ENCODE measurements at places on chromosomes 11 and 22. TPM values are rescaled to one million over a fixed set of nuclear protein-coding genes. Genes with fewer than 3 reads are reported as not detected.

TBX10 gene
- 0.12 TPM for polyA plus RNA-seq

MAJIN gene
- 0.31 TPM for polyA plus RNA-seq

ST14 gene
- polyA plus RNA-seq, result 4.0 TPM

POTEH gene
- not detected for polyA plus RNA-seq

ATL3 gene
- 7.9 TPM for polyA plus RNA-seq

FAM83F gene
- polyA plus RNA-seq, result 0.39 TPM

CSF2RB gene
- polyA plus RNA-seq, result 0.72 TPM

Measured in liver (tissue), 10 donors.